A549 treated with GW870086 at 1 μM for 4 hours (cell line): ENCODE measurements at places on chromosomes 4 and X. TPM values are rescaled to one million over a fixed set of nuclear protein-coding genes. Genes with fewer than 3 reads are reported as not detected.

Gene ASMT
- 0.30 to 0.58 TPM (median 0.43 TPM) in 4 of 5 replicates, not detected in the other for total RNA-seq

Gene SCML2
- total RNA-seq: 6.6 to 8.9 TPM (median 7.5 TPM) in 5 replicates

Gene ALAS2
- not detected in 5 replicates for total RNA-seq

Gene RS1
- total RNA-seq: not detected in 5 replicates

Gene IQCM
- total RNA-seq: not detected in 5 replicates

Gene SSX2B
- total RNA-seq: not detected in 5 replicates

Gene PLAC1
- total RNA-seq: 0.64 to 0.97 TPM (median 0.74 TPM) in 4 of 5 replicates, not detected in the other

Gene UGT2B15
- 0.06 to 0.17 TPM (median 0.09 TPM) in 3 of 5 replicates, not detected in the others for total RNA-seq

Gene CLDN34
- not detected in 5 replicates for total RNA-seq

Gene SPANXC
- total RNA-seq: 0.58 to 0.65 TPM (median 0.64 TPM) in 3 of 5 replicates, not detected in the others

Gene FAM184B
- total RNA-seq: 0.01 to 0.05 TPM (median 0.04 TPM) in 4 of 5 replicates, not detected in the other

Gene FTSJ1
- total RNA-seq: 68.3 to 77.6 TPM (median 74.2 TPM) in 5 replicates

Gene RBMXL3
- total RNA-seq: not detected in 5 replicates

Gene CDKL2
- total RNA-seq: 0.41 to 1.2 TPM (median 0.90 TPM) in 5 replicates

Gene SLC6A14
- 0.03 TPM in 1 of 5 replicates, not detected in the others for total RNA-seq

Gene FGF13
- total RNA-seq: 0.07 TPM in 1 of 5 replicates, not detected in the others

Gene GIMD1
- not detected in 5 replicates for total RNA-seq

Gene ZFYVE28
- total RNA-seq: 2.7 to 3.7 TPM (median 3.0 TPM) in 5 replicates

Gene PRRG3
- not detected in 5 replicates for total RNA-seq

Gene ARHGEF38
- total RNA-seq: not detected in 5 replicates

Gene APLN
- total RNA-seq: 0.56 to 0.85 TPM (median 0.75 TPM) in 5 replicates

Gene COX7B2
- total RNA-seq: not detected in 5 replicates

Gene FGG
- total RNA-seq: 5.1 to 8.7 TPM (median 5.5 TPM) in 5 replicates

Gene TEC
- total RNA-seq: 2.3 to 2.9 TPM (median 2.3 TPM) in 5 replicates

Gene AFF2
- total RNA-seq: not detected in 5 replicates

Gene SLIT2
- total RNA-seq: 0.02 to 0.18 TPM (median 0.07 TPM) in 4 of 5 replicates, not detected in the other

Gene IL2
- total RNA-seq: not detected in 5 replicates

Gene ENPEP
- 0.05 to 0.32 TPM (median 0.18 TPM) in 4 of 5 replicates, not detected in the other for total RNA-seq

Gene SPATA4
- 0.18 to 0.45 TPM (median 0.20 TPM) in 4 of 5 replicates, not detected in the other for total RNA-seq

Gene AFAP1
- 14.8 to 23.2 TPM (median 21.1 TPM) in 5 replicates for total RNA-seq

Gene VSIG1
- 0.17 to 1.0 TPM (median 0.26 TPM) in 5 replicates for total RNA-seq

Gene NAP1L2
- total RNA-seq: 0.88 to 1.3 TPM (median 0.93 TPM) in 5 replicates

Gene UGT8
- 0.10 to 0.24 TPM (median 0.15 TPM) in 5 replicates for total RNA-seq

Gene PCGF3
- 16.2 to 24.1 TPM (median 21.3 TPM) in 5 replicates for total RNA-seq

Gene KCNIP4
- not detected in 5 replicates for total RNA-seq

Gene CD38
- 10.7 to 16.7 TPM (median 13.9 TPM) in 5 replicates for total RNA-seq

Gene PABPC1L2B
- total RNA-seq: not detected in 5 replicates

Gene SSX4
- not detected in 5 replicates for total RNA-seq

Gene NSUN7
- total RNA-seq: 0.16 to 0.55 TPM (median 0.45 TPM) in 5 replicates
